ENCODE measurements at places on chromosomes 7 and 10. TPM values are rescaled to one million over a fixed set of nuclear protein-coding genes. Genes with fewer than 3 reads are reported as not detected.

Gene CD36
- 0.15 TPM for total RNA-seq

Gene SUGCT
- 0.61 TPM for total RNA-seq

Gene ZPBP
- not detected for total RNA-seq

DNA sequence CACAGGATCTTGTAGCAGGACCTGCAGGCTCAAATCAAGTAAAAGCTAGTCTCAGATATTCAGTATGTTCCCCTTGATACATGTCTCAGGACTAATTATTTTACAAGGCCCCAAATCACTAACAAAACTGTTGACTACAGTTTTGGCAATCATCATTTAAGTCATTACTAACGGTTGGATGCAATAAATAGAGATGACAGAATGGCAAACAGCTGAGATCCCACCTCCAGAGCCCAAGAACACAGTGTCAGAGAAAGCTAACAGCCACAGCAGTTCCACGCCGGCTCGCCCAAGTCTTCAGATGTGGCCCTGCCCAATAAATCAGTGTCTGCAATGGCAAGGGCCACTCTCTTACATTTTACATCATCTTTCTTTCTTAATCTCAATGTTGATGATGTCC is 87.6 kb downstream of the CTBP2 start:
- no peak overlapping the region for H3K4me3 ChIP-seq
- H3K27ac ChIP-seq, result no peak overlapping the region
- H3K36me3 ChIP-seq, result no peaks in the 10 kb centered on the region
- no peaks in the 10 kb centered on the region for H3K4me1 ChIP-seq
- peaks cover 67% of the 10 kb centered on the region for H3K27me3 ChIP-seq
- DNase-seq, result no peak

DNA sequence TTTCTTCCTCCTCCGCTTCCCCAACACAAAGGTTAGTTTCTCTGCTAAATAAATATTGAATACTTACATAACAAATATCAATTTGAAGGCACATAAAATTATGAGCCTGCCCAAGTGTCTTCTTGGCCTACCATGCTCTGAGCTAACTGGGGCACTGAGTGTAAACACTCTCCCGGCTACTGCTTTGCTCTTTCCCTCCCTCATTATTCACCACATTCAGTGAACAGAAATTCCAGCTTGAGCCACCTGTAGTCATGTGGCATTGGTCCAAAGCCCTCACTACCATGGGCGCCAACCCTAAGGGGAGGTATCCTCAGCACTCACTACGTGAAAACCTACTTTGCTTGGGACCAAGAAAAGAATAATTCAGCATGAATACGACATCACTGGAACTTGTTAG is 409.0 kb downstream of the KCNMA1 start:
- no peak for DNase-seq
- no peak overlapping the region for H3K4me3 ChIP-seq
- no peaks in the 10 kb centered on the region for H3K36me3 ChIP-seq
- H3K4me1 ChIP-seq, result peaks cover 4% of the 10 kb centered on the region

- no peak for DNase-seq
- H3K4me3 ChIP-seq, result peak overlapping the region; percentile 46
- peak overlapping the region; percentile 86 for H3K27ac ChIP-seq
Observed at GRCh38 chr7:27901028-27901760, 161.2 kb downstream of the TAX1BP1 start.

DNA sequence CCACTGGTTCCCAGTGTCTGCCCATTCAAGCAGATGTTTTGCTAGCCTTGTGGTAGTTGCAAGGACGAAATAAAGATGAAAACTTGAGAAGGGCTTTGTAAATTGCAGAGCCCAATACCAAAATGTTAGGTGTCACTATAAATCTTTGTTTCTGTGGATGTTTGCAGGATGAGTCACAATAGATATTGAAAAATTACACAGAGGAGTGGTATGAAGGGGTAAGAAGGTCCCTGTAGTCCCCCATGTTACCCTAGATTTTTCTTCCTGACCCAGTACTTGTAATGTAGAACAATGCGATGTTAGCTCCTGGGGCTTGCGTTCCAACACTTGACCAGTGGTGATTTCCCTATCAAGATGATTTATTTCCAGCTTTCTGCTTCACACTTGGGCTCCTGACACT is 102.6 kb upstream of the LYZL1 start:
- H3K27me3 ChIP-seq, result no peaks in the 10 kb centered on the region
- no peak for DNase-seq
- no peaks in the 10 kb centered on the region for H3K36me3 ChIP-seq
- H3K27ac ChIP-seq, result no peak overlapping the region
- no peak overlapping the region for H3K4me3 ChIP-seq
- no peaks in the 10 kb centered on the region for H3K4me1 ChIP-seq

Gene COL28A1
- 0.17 TPM for total RNA-seq

DNA sequence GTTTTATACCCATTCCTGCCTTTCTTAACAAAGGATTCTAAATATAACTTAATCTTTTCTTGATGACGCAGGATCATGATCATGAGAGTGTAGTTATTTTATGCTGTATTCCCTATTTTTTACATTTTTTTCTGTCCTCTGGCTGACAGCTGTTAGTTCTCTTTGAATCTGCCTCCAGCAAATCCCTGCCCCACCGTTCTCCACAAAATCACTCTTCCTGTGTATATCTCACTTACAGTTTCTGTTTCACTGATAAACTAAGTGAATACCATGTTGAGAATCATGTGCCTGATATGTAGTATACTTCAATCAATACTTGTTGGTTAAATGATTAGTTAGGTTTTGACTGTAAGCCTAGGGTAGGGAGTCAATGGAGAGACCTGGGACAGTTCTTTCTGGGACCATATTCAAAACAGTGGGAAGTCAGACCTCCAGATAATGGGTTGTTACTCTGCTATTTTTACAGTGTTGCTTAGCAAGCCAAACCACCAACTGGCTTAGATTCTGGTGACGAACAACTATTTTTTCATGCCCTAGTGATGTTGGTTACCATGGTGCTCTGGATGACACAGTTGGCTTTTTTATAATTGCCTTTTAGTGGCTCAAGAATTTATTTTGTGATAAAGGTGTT is 12.8 kb downstream of the CNNM1 start:
- no peak overlapping the region for H3K4me3 ChIP-seq
- H3K36me3 ChIP-seq, result no peaks in the 10 kb centered on the region
- no peaks in the 10 kb centered on the region for H3K4me1 ChIP-seq
- no peak overlapping the region for H3K27ac ChIP-seq

Gene STEAP2
- total RNA-seq, result not detected

Gene PILRA
- 2.2 TPM for total RNA-seq

DNA sequence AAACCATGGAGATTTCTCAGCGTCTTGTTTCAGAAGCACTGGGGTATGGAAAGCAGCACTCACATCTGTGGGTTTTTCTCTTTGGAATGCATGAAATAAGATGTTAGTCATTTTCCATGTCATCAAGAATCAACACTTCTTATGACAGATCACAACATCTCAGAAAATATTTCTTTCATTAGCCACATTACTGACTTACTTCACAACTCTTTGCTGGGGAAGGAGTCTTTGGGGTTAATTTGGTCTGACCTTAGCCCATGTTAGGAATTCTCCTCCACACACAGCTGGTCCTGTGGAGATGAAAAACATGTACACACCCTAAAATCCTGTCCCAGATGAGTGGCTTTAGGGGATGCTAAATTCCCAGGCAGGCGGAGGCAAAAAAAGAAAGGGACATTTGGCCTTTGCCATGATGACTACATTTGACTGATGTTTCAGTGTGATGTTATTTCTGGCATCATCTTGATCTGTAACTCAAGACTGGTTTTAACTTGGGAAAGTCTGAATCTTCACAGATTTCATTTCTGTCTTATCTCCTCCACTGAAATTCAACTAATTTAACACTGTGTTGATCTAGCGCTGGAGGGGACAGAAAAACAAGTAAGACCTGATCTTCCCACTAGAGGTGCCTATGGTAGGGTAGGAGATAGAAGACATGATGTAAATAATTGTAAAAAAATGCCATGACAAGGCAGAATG is 363.2 kb downstream of the PRPF18 start:
- H3K27ac ChIP-seq, result no peak overlapping the region
- DNase-seq, result no peak
- H3K36me3 ChIP-seq, result no peaks in the 10 kb centered on the region
- H3K27me3 ChIP-seq, result peaks cover 2% of the 10 kb centered on the region

- no peak overlapping the region for H3K4me3 ChIP-seq
- no peaks in the 10 kb centered on the region for H3K27me3 ChIP-seq
- DNase-seq, result no peak
- no peaks in the 10 kb centered on the region for H3K4me1 ChIP-seq
- no peak overlapping the region for H3K27ac ChIP-seq
Observed at GRCh38 chr7:390761-391410, 100.9 kb downstream of the FOXL3 start.

DNA sequence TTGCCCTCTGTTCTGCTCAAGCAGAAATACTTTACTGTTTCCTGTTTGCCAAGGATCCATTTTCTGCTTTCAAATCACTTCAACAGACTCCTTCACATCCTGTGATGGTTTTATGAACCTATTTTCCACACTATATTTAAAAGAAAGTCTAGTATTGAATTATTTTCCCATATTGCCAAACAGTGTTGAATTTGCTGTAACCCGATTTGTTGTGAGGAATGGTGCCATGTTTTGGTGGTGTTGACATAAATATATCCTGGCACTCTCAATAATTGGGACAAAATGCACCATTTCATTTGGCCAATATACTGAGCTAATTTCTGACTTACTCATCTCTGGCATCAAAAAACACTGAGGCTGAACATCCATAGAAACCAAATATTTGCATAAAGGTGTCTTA is 615.4 kb upstream of the SEMA3D start:
- H3K4me3 ChIP-seq, result no peak overlapping the region
- H3K27me3 ChIP-seq, result no peaks in the 10 kb centered on the region
- no peaks in the 10 kb centered on the region for H3K4me1 ChIP-seq

GRCh38 chr7:110983822-110984456 is 107.0 kb upstream of the LRRN3 start:
- H3K4me1 ChIP-seq, result no peaks in the 10 kb centered on the region
- no peaks in the 10 kb centered on the region for H3K36me3 ChIP-seq
- no peak overlapping the region for H3K27ac ChIP-seq
- no peak for DNase-seq
- H3K4me3 ChIP-seq, result no peak overlapping the region

Gene MKX
- total RNA-seq, result not detected

Gene OR2A7
- total RNA-seq, result 1.9 TPM

DNA sequence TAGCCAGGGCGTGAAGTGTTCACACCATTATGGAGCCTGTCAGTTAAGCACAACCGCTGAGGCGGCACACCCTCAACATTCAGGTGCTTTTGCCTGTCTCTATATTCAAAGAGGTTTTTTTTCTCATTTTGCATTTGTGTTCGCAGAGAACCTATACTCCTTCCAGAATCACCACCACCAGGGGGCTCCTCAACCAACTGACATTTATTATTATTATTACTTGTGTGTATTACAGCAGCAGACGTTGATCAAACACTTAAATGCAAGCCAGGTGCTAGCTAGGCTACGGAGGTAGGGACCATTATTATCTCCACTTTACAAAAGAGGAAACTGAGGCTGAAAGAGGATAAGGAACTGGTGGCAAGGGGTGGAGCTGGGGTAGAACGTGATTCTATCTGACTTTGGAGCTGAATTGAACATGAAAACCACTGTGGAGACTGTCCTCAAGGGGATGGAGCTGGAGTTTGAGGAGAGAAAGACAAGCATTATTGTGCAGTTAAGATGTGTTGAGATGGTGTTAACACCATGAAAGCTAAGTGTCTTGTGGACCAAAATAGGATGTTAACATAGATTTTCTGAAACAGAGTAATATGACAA is 133.8 kb upstream of the PLXNA4 start:
- H3K4me1 ChIP-seq, result no peaks in the 10 kb centered on the region
- no peaks in the 10 kb centered on the region for H3K27me3 ChIP-seq
- no peak overlapping the region for H3K27ac ChIP-seq
- DNase-seq, result no peak
- H3K36me3 ChIP-seq, result no peaks in the 10 kb centered on the region

DNA sequence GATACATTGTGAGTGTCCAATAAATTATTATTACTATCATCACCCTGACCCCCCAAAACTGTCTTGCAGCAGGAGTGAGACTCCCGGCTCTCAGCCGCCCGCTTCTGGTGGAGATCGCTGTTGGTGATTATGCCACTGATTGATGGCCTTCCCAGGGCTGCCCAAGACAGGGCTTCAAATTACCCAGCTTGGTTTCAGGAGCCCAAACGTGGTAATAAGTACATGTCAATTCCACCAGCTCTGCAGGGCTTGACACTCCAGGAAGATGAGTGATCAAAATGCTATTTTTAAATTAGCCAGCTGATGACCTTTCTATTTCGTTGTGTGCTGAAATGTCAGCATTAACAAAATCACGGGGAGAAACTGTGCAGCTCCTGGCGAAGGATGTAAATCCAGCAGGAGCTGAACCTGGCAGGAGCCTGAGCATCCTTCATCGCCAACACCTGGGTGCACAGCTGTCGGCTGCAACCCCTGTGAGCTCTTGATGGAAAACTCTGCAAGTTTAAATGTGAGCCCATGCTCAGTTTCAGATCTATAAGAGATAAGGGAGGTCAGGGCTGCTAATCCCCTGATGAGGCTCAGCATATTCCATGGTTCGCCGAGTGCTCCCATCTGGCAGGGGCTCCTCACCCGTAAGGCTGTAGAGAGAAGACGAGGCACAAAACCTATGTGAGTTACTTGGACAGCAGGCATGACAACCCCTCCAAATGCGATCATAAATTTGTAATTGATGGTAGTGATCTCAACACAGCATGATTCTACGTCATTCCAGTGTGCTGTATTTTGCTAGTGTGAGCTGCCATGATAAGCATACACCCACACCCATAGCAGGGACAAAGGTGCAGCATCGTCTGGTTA is 446.3 kb downstream of the TCERG1L start:
- H3K36me3 ChIP-seq, result no peaks in the 10 kb centered on the region
- H3K4me1 ChIP-seq, result no peaks in the 10 kb centered on the region
- DNase-seq, result no peak
- H3K27ac ChIP-seq, result no peak overlapping the region
- no peak overlapping the region for H3K4me3 ChIP-seq

DNA sequence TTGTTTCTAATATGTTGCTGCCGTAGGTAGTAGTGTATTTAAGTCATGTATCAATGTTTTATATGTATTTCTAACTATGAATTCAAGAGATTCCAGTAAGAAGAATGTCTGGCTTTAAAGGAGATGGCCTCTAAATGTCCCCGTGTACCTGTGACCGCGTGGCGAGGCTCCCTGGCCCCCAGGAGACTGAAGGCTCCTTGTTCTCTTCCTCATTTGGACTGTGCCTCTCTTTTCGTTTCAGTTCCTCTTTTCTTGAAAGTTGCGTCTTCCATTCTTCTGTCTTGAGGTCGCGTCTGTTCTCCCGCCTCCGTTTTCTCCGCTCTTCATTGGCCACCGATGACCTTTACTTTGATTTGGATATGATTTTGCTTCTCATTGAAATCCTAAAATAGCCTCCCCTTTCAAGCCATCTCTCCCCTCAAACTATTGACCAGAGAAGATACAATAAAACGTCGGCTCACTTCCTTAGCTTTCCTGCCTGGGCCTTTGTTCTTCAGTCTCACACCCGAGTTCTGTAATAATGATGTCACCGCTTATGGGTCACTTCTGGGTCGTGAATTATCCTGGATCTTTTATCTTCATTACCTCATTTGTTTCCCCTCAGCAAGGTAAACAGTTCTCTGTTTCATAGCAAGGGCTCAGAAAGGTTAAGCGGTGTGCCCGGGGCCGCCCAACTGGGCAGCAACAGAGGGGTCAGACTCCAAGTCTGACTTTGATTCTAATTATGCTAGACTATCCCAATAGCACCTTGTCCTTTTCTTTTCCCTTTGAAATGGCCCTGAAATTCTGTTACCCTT is 28.7 kb downstream of the WIPI2 start:
- H3K4me1 ChIP-seq, result peaks cover 38% of the 10 kb centered on the region
- peak overlapping the region; percentile 64 for H3K4me3 ChIP-seq
- peak; percentile 52 for DNase-seq

Data from activated B cell treated with CpG ODN at 0.5 μM for 24 hours (primary cell).